Stimulated activated CD4-positive, alpha-beta T cell treated with anti-CD3 and anti-CD28 coated beads, Interleukin-1b, Interleukin-23, amount 100 ng/mL, for 24 hours (primary cell): ENCODE measurements at places on chromosomes 5 and 9.

DNA sequence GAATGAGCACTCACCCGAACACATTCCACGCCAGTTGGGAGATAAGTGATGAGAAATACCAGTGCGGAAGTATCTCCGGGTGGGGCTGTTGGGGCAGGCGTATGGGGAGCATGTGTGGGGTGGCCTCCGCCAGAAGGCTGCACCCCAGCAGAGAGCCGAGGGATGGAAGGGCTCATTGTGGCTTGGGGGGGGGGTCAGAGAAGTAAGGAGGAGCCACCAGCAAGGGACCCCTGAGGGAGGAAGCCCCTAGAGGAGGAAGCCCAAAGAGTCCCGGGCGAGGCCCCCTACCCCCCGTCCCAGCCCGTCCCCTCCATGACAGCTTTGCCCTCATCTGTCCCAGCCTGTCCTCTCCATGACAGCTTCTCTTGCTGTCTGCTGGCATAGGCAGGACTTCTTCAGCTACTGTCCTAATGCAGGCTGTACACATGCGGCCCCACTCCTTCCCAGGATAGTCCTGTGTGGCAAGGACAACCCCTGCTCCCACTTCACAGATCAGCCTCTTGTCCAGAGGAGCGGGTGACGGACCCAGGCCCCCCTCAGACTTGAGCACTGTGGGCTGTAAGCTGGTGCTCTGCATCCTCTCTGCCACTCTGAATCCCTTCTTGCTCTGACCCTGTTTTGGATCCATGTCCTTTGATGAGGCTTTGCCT lies 239.6 kb downstream of the CACNA1B start:
- DNase-seq: no peak

DNA sequence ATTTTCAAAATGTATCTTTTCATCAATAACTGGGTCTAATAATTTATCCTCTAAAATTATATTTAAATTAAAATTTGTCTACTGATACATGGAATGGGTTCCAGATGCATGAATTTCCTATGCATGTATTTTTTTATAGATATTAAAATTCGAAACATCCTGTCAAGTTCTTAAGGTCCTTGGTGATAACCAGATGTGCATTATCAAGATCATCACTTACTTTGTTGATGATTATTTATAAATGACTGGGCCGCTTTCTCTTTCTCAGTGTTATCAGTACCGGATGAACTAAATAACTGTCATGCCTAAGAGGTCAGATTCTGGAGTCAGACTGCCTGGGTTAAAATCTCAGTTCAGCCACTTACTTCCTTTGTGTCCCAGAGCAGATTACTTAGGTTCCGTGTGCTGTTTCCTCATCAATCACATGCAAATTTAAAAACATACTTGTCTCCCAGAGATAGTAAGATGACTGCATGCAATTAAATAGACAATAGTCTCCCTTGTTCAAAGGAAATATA lies 124.3 kb downstream of the TEX10 start:
- no peak for DNase-seq

DNA sequence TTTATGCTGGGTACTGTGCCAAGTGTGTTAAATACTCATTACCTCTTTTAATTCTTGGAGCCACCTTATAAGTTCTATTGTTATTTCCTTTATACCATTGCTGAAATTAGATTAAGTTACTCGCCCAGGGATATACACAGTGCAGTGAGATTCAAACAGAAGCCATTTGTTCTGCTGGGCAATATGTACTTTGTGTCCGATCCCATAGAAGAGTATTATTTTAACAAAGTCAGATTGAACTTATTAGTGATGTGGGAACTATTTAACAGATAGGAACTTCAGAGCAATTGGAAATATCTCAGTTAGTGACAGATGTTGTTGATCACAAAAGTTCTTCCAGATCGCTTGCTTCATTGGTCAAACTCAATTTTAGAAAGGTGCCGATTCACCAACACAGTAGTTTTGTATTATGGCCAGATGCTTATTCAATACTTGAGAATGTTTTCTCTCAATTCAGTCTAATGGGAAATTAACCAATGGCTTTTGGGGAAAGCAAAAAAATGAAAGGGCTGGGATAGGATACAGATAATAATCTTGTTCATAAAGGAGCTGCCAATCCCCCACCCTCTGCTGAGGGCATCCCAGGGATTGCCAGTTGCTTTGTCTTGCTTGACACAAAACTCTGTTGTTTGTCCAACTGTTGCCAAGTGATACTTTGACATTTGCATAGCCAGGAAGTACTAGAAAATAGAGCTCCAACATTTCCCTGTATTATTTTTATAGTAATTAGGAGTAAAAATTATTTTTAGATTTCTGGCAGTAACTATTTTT lies 94.8 kb upstream of the SEMA6A start:
- DNase-seq: no peak

GRCh38 chr9:87516222-87516925 lies 18.7 kb downstream of the DAPK1 start:
- no peak for DNase-seq

DNA sequence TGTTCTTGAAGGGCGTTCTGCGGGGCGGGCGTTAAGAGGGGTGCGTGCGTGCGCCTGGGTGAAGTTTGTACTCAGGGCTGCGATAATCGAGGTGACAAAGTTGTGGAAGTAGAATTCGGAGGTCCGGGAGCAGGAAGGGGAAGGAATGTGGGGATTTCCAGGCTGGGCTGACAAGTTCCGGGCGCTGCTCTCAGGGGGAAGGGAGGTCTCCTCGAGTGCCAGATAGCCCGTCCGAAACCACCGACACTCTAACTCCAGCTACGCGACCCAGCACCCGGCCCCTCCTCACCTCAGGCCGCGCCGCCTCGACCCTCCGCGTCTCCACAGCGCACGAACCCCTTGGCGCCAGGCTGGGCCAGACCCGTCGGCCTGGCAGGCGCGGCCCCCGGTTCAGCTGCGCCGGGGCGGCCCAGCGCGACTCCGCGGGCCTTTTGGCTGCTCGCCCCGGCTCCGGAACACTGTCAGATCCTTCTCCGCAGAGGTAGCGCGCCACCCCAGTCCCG lies at the start of gene IL6ST:
Gene IL6ST, minus strand, starts transcription at position 469 of the 503 bp plus-strand sequence. CDS start 18,685 bp downstream, outside the sequence.
- DNase-seq: no peak

DNA sequence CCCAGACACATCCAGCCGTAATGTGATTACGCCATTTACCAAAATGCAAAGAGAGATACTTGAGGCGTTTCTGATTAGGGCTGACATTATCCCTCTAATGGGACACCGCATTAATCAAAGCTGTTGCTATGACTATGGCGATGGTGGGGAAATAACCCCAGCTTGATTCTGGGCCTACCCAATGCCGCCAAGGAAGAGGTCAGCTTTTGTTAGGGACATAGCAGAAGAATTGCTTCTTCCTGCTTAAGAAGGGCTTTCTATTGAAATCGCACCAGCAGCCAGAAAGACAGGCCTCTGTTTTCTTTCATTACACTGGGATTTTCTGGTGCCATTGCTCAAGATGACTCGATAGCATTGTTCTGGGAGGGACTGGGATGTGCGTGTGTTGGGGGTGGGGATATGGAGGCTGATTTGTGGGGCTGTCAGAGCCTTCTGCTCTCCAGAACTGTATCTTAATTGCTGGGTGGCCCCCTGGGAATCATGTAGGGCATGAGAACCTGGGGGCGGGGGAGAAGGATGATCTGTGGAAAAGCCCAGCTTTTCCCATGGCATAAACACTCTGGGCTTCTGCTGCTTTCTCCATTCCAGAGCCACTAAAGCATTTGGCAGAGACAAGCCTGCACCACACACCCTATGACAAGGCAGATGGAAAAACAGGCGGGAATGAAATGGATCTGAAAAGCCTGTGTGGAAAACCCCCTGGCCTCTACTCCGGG lies 106.5 kb upstream of the RAD23B start:
- DNase-seq: no peak

DNA sequence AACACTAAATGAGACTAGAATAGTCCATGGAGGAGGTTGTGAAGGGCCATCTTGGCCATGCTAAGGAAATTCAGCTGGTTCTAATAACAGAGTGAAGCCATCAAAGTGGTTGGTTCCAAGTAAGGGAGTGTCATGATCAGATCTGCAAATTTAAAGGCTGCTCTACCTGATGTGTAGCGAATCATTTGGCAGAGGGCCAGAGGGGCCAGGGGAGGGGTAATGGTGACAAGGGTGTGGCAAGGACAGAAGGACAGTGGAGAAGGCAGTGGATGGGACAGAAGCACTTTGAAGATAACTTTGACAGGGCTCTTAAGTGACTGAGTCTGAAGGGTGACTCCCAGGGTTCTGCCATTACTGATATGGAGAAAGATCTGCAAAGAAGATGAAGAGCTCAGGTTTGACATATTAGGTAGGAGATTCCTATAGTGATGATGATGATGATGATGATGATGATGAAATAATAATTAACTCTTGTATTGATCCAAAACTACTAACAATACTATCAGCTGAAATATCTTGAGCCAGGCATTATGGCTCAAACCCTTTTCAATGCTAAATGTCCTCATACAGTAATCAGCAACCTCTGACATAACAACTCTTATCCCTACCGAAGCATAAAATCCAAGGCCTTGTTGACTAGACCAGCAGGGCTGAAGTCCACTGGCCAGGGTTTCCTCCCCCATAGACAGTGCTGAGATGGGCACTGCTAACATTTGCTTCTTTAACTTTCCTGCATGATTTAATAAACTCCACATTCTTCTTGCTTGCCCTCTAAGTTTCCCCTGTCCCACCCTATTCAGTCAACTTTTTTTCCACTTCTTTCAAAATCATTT lies 20.0 kb downstream of the KIAA1191 start:
- DNase-seq: no peak

DNA sequence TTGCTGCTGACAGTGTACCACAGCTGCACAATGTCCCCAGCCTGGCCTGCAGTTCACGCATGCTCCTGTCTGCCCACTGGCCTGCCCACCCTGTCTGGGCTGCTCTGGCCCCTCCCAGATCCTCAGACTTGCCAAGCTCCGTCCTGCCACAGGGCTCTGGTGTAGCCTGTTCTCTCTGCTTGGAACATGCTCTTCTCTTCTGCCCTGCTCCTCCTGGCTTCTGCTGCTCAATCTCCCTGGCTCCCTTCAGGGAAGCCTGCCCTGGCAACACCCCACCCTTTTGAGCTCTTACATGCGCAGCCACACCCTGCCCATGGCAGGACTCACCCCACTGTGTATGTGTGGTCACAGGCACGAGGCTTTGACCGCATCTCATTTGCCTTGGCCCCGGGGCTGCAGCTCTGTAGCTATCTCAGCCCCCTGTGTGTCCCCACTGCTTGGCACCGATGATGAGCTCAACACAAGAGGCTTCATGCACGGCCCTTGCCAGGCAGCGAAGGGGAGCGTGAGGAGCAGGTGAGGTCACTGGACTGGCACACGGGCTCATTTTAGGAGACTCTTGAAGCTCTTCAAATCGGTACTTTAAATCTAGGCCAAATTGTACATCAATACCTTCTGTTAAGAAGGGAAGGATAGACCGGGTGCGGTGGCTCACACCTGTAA lies 20.4 kb upstream of the BRD3 start:
- DNase-seq: no peak

DNA sequence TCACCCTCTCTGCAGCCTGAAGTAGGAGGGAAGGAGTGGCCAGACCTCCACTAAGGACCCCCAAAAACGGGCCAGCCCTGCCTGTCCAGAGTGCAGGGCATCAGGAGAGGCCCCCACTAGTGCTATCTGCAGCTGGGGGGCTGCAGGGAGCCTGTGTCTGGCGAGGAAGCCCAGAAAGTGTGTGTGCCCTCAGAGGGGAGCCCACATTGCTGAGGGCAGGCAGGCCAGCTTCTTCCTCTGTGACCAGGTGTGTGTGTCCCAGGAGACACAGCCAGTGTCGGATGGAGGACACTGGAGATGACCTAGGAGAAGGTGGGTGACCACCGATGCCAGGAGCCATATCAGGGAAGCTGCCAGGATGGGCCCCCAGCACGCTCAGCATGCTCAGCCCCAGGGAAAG lies 218.7 kb downstream of the IRX2 start:
- DNase-seq: no peak

DNA sequence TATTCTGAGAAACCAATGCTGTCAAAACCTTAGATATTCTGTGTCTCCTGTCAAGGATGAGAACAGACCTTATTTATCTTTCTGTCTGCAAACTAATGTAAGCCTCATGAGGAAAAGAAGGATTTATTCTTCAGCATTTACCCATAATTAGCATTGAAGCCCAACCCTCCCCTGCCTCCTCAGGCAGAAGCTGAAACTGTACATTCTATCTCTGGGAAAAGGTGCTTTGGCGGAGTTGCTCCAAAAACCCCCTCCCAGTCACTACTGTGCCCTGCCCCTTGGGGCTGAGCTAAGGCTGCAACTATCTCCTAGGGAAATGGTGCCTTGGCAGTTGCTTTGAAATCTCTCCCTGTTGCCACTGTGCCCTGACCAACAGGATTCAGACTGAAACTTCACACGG lies 106.2 kb upstream of the TLR4 start:
- no peak for DNase-seq

DNA sequence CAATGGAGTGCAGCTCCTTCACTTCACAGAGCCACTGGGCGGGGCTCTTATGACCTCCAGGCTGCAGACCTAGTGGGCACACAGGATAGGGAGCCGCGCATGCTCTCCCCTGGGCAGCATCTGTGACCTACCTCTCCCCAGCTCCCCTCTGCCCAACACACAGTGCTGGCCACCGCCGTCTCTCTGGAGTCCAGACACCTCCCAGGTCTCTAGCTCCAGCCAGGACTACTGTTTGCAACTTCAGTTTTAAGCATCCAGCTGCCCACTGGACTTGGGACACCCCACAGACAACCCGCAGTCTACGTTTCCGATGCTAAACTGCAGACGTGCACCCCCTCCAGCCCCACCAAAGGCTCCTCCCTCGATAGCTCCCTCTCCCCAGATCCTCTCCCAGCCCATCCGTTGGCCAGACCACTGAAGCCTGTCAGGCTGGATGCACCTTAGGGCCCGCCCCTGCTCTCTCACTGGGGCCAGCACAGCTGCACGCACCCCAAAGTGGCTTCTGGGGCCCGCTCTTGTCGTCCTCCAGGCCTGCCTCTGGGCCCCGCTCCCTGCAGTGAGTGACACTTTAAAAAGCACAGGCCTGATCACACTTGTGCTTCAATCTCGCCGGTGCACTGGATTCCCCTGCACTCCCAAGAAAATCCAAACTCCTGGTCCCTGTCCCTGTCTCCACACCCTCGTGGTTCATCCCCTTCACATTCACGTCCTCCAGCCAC lies 11.3 kb downstream of the FLT4 start:
- DNase-seq: no peak

DNA sequence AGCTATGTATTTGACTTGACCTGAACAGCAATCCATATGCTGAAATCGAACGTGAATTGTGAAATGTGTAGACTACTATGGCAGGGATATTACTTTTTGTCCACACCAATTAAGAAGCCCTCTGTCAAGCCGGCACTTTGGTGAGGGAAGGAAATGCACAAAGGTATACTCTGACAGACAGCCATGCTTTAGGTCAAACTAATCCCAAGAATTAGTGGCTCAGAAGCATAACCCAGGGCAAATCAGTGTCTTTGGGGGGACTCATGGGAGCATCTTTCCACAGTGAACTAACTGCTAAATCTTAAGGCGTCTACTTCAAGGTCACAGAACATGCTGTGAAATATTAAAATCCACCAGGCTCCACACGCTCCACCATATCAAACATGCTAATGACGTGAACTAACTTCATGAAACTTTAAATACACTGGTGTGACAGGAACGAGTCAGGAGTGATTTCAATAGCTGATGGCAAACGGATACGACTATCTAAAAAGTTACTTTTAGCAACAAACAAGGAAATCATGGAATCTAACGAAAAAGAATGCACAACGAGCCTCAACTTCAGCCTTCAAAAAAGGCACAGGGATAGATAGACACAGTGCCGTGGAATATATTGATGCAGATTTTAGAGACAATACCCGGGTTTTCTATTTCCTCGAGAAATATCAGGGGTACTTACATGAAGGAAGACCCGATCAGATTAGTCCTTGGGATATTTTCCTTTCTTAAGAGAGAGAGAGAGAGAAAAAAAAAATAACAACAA lies 527 bp downstream of the MEF2C start:
- no peak for DNase-seq
